ENCODE measurements at places on chromosomes 3 and 15.

- DNase-seq, result no peak
Observed at GRCh38 chr3:81033684-81034083, 727.8 kb downstream of the GBE1 start.

DNA sequence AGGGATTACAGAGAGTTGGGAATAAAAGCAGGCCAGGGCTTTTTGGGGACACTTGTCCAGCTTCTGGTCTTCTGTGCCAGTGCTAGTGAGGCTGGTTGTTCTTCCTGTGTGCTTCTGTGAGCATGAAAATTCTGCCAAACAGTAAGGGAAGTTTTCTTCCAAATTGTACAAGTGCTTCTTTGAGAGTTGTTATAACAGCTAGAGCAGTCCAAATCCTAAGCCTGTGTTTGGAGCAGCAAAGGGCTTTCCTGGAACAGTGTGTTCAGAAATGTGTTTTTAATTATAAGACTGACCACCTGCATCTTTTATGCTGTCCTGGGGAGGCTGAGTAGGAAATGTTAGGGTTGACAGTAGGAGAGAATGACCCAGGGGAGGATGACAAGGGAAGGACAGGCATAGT is 223.0 kb upstream of the P2RY1 start:
- no peak for DNase-seq

DNA sequence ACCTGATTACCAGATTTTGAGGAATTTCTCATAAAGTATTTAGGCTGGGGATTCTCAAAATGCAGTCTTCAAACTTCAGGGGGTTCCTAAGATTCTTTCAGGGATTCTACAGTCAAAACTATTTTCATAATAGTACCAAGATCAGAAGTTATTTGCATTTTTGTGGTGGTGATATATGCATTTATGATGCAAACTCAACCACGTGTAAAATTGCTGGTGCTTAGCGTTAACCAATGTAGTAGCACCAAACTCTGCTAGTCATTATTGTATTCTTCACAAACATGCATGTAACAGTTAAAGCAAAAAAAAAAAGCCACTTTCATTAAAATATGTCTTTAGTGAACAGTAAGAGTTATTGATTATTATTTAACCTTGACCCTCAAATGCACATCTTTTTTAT is 274.9 kb upstream of the DNAJC19 start:
- no peak for DNase-seq

DNA sequence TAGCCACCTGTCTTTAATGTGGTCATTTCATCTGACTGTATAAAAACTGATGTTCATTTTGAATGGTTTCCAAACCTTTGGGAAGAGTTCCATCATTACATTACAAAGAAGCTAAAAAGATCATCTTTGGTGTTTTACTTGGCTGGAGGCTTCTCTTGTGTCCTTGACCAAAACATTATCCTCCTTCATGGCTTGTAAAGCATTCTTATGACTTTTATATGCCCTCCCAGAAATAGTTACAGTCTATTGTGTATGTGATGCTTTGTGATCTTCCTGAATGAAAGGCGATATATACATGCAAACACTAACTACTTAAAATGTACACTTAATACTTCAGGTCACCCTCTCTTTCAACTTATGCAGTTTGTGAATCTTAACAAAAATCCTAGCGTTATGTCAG is 525.6 kb downstream of the MECOM start:
- no peak for DNase-seq

GRCh38 chr15:65184305-65184867 is 756 bp downstream of the CLPX start:
- no peak for DNase-seq

DNA sequence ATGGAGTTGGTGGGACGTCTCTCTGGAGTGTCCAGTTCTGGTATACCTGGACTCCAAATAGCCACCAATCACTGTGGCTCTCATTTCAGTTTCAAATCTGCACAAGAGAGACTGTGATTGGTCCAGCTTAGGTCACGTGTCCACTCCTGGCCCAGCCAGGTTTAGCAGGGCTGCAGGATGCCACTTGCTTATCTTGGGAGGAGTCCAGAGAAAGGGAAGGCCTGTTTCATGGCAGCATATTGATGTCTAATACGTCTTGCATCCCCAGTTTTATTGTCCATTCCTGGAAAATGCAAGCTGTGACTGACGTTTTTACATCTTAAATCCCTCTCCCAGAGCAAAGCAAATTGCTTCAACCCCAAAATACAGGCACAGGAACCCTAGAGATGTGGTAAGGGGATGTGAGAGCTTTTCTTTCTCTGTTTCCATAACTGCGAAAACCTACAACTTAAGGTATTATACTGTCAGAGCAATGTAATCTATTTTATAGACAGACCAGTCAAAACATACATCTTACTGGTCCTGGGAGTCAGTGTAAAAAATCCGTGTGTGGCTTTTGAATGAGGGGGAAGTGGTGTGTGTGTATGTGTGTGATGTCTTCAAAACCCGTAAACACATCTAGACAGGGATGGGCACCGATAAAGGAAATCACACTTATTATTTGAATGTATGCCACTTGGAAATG is 274.4 kb downstream of the TLE3 start:
- DNase-seq, result no peak

- no peak for DNase-seq
Observed at GRCh38 chr3:59513570-59513969, 463.7 kb upstream of the CFAP20DC start.

DNA sequence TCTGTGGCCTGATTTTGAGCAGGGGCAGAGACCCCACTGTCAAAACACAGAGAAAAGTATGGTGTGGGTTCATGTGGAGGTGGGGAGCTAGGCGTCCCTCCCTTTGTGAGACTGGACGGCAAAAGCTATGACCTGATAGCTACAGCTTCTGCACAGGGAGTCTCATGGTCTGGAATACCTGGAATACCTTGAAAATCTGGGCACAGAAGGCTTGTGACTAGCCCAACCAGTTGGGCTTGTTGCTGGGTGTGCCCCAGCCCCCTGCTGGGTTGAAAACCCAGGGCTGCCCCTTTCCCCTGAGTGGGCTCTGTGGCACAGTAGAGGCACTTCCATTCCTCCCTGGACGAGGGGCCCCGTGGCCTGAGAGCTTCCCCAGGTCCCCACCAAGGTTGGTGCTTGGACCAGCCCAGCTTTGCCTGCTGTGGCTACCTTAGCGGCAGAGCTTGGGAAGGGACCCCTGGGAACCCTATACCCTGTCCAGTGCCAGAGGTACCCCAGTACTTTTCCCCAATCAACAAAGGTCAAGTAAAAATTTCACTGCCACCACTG is 37.3 kb downstream of the SLC2A2 start:
- DNase-seq, result no peak
